Natural killer cell treated with Interleukin-12 subunit alpha and Interleukin-12 subunit beta and Interleukin-15 and Interleukin-18, amount 100 ng/mL, for 72 hours (primary cell): ENCODE measurements at places on chromosomes 3 and 15.
A peak's percentile ranks its signal among the peaks of the same experiment; 100 is the strongest.

GRCh38 chr3:150450916-150451315 is 42.8 kb downstream of the TSC22D2 start:
- DNase-seq = no peak

DNA sequence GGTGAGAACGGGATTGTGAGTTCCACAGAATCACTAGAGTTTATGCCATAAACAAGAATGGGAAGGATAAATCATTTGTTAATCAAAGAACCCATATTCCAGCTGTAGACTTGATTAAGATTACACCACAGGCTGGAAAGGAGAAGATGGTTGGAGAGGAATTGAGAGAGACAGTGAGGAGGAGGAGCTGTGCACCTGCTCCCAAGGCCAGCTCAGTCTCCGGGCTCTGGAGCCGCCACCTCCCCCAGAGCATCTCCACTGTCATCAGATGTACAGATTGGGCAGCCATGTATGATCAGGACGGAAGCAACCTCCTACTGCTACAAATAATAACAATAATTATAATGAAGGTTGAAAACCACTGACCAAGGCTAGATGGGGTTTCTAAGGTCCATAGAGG is 170.0 kb downstream of the MINAR1 start:
- no peak for DNase-seq

GRCh38 chr3:117045143-117045542 is 335.6 kb downstream of the TUSC7 start:
- no peak for DNase-seq

GRCh38 chr3:171168086-171168485 is 141.6 kb upstream of the SLC2A2 start:
- DNase-seq = no peak

DNA sequence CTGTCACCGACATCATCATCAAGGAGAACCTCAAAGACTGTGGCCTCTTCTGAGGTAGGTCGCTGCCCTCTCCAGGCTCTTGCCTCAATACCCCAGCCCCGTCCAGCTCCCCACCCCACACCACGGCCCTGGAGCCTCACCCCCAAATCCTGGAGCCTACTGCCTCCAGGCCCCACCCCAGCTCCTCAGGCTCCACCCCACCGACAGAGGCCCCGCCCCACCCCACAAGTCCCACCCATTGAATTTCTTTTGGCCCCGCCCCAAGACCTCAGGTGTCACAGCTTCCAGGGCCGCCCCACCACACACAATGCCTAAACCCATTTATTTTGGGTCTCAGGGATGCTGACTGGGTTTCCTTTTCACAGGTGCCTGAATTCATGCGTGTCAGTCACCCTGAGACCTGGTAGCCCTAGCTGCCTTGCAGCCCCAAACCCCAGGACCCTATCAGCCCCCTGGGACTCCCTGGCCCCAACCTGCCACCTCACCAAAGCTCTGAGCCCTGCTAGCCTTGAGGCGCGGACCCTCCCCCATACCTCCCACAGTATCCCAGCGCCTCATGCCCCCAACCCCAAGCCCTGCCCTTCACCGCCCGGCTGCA is 3.6 kb downstream of the GNAT1 start:
- no peak for DNase-seq

DNA sequence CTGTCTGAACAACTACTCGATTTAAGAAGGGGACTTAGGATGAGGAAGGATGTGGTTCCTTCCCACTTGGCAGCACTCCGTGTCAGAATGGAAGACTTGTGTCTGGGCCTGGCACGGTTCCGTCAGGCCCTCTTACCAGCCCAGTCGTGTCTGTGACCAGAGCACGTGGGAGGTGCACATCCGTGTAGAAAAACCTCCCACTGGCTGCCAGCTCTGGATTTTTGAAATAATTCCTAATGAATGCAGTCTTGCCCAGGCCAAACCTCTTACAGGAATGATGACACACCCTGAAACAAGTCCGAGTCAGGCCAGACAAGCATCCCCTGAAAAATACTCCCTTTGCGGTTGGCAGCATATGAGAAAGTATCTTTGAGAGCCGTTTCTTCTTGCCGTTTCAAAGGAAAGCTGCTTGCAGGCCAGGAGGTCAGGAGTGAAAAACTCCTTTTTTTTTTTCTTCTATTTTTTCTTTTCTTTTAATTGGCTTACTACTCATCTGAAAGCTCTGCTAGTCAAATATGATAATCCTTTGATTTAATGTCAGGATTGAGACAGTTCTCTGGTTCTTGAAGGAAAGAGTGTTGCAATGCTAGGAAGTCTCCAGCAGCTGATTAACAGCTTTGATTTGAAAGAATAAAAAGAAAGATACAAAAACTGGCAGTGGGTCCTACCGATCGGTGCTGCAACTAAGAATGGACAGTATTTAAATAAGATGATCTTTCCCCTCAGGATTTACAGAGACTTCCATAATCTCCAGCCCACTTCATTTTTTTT is 19.8 kb downstream of the IL1RAP start:
- no peak for DNase-seq

DNA sequence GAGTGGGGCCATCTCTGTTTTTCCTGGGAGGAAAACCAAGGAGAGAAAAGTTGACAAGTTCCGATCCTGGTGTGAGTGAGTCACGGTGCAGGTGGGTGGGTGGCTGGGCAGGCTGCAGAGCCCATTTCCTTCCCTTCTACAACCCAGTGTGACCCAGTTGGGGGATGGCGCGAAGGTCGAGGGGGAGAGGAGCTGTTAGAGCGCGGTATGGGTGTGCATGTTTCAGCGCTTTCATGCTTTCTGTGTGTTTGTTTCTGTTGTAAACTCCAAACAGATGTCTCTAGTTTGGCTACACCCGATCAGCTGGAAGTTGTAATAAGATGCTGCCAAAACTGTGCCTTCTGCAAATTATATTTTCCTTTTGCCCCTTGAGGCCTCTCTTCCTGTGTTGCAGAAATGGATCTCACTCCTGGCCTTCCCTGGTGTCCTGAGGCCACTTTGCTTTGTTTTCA is 3.8 kb downstream of the FAM43A start:
- peak; percentile 61 for DNase-seq

DNA sequence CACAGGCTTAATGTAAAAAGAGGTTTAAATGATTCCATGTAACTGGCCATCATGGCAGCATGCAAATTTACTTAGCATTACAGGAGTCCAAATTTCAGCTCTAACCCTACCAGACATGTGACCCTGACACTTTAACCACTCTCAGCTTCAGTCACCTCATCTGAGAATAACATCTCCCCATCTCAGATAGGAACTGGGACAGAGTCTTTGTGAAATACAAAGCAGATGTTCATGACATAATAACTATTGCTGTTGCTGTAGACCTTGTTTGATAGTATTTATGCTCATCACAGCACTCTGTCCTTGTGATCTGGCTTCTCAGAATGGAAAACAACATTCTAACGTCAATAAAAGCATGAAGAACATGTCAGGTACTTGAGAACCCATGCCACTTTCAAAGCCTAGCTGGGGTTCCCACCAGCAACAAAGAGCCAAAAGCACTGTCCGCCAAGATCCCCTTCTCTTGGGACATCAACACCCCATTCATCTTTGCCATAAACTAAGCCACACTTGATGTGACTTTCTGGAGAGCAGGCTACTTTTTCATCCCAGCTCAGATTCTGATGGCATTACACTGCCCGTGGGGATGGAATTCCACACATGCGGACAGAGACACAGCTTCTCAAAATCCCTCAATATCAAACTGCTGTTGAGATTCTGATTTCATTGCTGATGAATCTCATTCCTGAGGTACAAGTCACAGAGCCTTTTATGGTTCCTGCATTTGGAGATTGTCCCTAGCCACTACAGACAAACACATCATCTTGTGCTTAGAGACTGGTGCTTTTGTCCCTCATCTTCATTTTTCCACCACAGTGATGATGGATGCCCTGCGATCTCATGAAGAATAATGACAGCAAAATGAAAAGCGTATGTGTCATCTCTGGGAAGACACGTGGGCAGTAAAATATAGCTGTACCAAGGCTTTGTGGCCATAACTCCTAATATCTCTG is 202.7 kb downstream of the TNIK start:
- peak; percentile 67 for DNase-seq

GRCh38 chr3:188507244-188507720 is 353.3 kb downstream of the LPP start:
- no peak for DNase-seq

DNA sequence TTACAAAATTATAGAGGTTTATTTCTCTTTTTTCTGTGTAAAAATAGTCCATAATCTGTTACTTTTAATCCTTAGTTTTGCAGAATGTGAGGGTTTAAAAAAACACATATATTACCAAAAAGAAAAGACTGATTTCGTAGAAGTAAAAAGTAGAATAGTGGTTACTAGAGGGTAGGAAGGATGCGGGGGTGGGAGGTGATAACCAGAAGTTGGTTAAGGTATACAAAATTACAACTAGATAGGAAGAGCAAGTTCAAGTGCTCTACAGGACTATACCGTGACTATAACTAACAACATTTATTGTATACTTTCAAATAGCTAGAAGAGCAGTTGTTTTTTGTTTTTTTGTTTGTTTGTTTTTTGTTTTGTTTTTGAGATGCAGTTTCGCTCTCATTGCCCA is 16.1 kb downstream of the CASR start:
- no peak for DNase-seq

GRCh38 chr3:18683900-18684299 is 258.8 kb upstream of the SATB1 start:
- DNase-seq = no peak

DNA sequence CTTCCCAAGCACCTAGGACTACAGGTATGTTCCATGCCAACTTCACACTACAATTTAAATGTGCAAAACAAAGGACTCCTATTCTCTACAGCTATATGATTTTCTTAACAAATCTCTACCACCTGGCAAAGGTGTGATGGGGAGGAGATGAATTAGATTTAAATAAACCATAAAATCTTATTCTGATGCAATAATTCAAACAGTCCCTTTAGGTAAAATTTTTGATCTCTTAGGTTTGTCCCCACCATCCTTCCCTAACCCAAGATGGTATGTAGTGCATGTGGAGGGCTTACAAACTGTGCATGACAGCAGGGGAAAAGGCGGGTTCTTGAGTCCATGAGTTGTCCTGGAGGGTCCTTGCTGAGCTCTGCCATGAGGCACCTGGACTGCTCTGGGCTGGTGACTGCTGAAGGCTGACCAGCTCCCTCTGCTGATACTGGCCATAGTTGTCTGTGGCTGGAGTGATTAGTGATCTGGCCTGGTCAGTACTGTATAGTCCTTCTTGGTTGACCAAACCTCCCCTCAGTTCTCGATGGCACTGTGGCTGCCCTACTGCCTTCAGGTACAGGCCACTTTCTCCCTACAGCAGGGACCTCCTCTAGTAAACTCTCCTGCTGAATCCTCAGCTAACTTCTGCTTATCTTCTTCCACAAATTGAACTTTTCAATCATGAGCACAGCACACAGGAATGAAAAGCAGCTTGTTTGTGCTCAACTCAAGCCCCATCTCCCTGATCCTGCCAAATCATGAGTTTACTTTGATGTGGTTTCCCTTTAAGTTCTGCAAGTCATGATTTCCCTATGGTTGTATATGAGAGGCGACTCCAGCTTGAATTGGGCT is 30.1 kb downstream of the CFAP161 start:
- no peak for DNase-seq

DNA sequence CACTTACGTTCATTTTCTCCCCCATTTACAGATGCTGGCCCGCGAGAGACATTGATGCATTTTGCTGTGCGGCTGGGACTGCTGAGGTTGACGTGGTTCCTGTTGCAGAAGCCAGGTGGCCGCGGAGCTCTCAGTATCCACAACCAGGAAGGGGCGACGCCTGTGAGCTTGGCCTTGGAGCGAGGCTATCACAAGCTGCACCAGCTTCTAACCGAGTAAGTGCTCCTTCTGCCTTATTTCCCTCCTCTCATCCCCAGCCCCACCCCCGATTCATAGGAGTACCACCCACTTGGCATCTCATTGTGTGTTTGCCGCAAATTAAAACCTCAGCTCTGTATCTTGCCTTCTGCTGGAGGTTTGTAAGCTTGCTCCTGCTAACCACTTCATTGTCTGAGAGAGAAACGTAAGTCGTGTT is 163.3 kb downstream of the AKAP13 start:
- DNase-seq = peak; percentile 63

GRCh38 chr3:117786349-117786748 is 1076.8 kb downstream of the TUSC7 start:
- no peak for DNase-seq

GRCh38 chr15:61044723-61045122 is 184.4 kb downstream of the RORA start:
- no peak for DNase-seq

- DNase-seq = no peak
Measured at GRCh38 chr3:195753581-195753980, 32.8 kb downstream of the MUC20 start.

- DNase-seq = no peak
Measured at GRCh38 chr3:8307545-8308110, 194.0 kb upstream of the LMCD1 start.

- no peak for DNase-seq
Measured at GRCh38 chr3:136818769-136819391, at the start of gene SLC35G2. Gene SLC35G2 (plus strand): TSS chr3:136819126. CDS start chr3:136854461, 35,335 bp downstream.

- no peak for DNase-seq
Measured at GRCh38 chr15:42080919-42081830, 13.2 kb downstream of the PLA2G4D start.

DNA sequence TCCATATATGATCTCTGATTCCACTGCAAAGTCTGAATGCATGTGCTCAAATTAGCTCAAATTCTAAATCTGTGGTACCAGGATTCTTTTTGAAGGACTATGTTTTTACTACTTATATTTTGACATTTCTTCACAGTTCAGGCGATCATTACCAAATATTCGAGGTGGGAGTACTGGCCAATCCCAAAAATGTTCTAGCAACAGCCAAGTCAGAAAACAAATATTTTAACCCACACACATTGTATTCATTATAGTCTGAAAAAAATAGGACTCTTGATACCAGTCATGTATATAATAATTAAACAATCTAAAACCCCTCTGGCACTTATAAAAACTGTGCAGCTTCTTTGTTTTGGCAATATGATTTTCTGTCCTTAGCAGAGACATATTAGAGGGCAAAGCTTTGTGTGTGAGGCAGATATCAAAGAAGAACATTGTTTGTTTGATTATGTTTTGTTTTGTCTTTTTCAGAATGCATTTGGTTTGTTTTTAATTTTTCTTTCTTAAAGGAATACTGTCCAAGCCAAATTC is 37.4 kb downstream of the FGF7 start:
- DNase-seq = no peak

DNA sequence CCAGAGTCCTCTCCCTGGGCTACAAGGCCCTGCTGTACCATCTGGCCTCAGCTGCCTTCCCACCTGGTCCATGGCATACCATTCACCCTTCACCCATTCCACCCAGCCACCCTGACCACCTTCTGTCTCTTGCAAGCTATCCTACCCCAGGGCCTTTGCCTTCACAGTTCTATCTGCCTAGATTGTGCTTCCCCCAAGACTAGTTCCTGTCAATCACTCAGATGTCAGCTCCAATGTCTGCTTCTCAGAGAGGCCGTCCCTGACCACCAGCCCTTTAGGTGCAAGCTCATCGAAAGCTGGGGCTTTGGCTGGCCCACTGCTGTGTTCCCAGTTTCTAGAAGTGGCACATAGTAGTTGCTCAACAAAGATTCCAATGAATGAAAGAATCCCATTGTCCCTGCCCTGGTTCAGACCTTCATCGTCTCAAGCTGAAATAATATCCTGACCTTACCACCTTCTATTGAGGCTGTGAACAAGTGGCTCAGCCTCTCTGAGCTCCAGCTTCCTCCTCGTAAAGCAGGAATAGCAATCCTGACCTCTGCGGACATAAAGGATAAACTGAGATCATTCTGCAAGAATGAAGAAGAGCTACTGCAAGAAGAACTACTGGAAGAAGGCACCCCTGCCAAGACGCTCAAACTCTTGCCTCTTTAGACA is 15.8 kb downstream of the EFCAB12 start:
- DNase-seq = no peak
